ENCODE measurements at places on chromosomes 1 and 21.

- no peak for DNase-seq
These were observed 72.3 kb upstream of the CSF3R start for GRCh38 chr1:36555041-36555440.

GRCh38 chr1:91650764-91651163 lies 150.1 kb downstream of the CDC7 start:
- DNase-seq, result no peak

DNA sequence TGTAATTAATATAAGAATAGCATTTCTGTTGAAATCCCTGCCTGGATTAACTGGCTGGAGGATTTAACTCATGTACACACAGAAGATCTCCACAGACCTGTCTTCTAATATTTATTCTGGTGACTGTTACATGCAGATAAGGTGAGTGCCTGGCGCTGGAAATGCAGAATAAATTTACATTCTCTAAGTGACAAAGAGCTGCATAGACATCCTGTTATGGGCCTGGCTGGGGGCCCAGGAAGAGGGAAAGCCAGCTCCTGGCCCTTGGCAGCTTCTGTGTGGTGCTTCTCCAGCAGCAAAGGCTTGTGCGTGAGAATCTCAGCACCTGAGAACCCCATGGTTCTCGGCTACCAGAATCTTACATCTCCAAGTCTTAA lies 446.6 kb downstream of the PTPRU start:
- peak; percentile 85 for DNase-seq

DNA sequence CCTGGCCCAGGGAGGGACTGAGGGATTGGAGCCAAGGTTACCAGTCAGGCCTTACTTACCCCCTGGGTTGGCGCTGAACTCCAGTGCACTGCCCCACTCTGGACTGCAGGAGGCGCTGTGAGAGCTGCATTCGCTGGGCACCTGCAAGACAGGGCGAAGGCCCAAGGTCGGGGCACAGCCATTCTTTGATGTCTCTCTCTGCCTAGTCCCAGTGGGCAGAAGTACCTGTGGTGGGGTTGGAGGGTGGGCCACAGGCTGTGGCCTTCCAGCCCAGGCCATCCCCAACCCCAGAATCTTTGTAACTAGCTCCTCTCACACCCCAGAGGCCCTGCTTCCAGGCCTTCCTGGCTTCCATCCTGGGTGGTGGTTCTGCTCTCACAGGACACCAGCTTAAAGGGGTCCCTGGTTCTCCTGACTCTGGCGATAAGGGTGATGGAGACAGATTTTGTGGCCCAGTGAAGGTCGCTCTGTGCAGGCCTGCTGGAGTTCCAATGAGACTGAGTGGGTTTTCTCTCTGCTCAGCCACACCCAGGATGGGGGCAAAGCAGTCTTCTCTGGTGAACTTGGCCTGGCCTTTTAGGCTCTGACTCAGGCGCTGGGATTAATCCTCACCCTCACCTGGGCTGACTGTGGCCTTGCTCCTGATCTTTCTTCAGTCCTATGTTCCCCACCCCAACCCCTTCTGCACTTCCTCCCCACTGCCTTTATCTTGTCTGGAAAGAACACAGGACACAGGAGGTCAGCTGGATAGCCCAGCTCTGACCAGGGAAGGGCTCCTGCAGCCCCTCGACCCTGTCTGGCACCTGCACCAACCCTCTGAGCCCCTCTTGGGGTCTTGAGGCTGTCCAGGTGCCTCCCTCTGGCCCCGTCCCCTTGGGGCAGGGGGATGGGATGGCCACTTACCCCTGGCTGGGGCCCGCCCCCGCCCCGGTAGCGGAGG lies 954 bp downstream of the MYOG start:
- no peak for DNase-seq

DNA sequence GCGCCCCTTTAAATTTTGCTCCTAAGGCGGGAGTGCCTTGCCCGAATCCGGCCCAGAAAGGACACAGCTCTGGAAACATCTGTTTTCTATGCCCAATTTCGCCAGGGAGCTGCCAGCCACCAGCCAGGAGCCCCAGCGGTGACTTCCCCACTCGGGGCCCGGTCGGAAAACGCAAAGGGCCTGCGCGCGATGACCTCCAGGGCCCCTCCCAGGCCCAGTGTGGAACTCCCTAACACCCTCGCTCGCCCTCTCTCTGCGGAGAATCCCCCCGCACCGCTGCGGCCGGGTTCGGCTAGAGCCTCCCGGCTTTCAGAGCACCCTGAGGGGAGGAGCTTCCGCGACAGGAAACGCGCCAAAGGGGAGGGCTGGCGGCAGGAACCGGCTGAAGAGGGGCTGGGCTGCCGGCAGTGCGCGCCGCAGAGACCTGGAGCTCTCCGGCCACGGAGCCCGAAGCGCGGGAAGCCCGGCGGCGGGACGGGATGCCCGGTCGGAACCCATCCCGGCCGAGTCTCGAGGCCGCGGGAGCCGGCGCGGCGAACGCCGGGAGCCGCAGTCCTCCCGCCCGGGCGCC lies 505 bp downstream of the CLSPN start:
- peak; percentile 78 for DNase-seq

- no peak for DNase-seq
These were observed 11.4 kb downstream of the SLC5A9 start for GRCh38 chr1:48233666-48234485.

GRCh38 chr1:64292399-64292798 lies 89.0 kb downstream of the UBE2U start:
- DNase-seq, result no peak

DNA sequence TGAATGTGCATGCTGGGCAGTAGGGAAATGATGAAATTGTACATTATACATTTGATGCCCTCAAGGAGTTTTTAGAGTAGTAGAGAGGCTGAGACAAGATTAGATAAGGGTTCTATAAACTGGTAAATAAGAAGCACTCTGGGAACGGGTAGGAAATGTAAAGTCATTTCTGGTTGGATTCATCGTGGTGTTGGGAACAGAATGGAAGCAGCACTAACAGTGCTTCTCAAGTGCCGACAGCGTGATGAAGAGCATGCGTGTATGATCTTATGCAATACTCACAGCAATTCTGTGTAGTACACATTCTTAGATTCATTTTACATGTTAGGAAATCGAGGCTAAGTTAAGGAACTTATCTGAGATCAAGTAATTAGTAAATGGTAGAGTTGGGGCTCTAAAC lies 45.9 kb downstream of the GPR88 start:
- DNase-seq, result no peak

GRCh38 chr1:121587777-121588176 lies 403.0 kb downstream of the SRGAP2C start:
- DNase-seq, result no peak

- no peak for DNase-seq
These were observed 2.3 kb downstream of the MX1 start for GRCh38 chr21:41428311-41428710.

- peak; percentile 94 for DNase-seq
These were observed at the start of gene KLHDC7A for GRCh38 chr1:18480315-18481189. Gene KLHDC7A (plus strand): TSS chr1:18480930. CDS start chr1:18480982, 52 bp downstream.

GRCh38 chr1:53470155-53470554 lies 11.0 kb downstream of the DMRTB1 start:
- peak; percentile 60 for DNase-seq

GRCh38 chr1:1402072-1402900 lies 3.2 kb upstream of the CCNL2 start:
- no peak for DNase-seq

- DNase-seq, result no peak
These were observed 27.6 kb upstream of the SARS1 start for GRCh38 chr1:109185990-109186732.

DNA sequence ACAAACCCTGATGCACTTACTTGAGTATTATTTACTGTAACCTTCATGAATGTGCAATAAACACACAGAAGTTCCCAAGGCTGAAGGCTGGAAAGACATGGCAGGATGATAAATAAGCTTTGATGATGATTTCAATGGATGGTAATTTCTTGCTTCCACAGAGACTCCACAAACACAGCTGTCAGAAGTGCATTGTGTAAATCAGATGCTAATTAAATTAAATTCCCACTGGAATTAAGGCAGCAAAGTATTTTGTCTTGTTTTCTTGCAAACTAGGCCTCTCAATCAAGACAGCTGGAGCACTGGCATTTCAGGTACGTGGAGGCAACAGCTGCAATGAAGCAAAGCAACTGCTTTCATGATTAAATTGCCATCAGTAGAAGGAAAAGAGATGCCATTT lies 24.1 kb downstream of the FAM177B start:
- no peak for DNase-seq

DNA sequence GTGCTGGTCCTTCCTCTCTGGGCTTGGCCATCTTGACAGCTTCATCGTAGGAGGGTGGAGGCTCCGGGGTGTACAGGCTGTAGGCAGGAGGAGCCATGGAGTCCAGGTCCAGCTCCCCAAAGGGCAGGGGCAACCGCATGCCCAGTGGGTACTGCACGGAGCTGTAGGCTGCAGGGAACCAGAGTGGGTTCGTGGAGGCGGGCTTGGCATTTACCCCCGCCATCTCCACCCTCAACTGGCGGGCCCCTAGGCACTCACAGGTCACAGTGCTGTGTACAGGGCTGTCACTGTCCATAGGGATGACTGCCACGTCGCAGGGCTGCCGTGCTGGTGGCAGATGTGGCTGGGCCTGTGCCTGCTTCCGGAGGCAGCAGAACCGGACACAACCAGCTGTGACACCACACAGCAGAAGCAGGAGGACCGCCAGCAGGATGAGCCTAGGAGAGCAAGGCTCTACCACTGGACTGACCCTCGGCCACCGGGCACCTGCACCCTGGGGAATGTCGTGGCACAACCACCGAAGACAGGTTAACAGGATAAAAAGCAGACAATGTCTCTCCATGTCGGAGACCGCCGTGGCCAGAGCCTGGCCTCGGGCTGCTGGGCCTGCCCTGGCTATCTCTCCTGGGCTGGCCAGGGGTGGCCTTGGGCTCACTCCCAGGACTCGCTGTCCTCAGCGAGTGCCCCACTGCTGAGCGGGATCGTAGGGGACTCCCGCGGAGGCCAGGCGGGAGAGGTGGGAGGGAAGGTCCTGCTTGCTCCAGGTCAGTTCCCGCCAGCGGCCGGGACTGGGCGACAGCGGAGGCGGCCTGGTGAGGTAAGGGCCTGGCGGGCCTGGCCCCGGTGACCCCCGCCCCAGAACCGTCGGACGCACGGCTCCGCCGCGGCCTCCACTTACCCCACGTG lies 831 bp downstream of the TMEM52 start:
- DNase-seq, result no peak

- no peak for DNase-seq
These were observed 18.9 kb upstream of the VWA5B1 start for GRCh38 chr1:20271498-20272400.

- DNase-seq, result no peak
These were observed 48.3 kb downstream of the ZBTB18 start for GRCh38 chr1:244099258-244099930.

DNA sequence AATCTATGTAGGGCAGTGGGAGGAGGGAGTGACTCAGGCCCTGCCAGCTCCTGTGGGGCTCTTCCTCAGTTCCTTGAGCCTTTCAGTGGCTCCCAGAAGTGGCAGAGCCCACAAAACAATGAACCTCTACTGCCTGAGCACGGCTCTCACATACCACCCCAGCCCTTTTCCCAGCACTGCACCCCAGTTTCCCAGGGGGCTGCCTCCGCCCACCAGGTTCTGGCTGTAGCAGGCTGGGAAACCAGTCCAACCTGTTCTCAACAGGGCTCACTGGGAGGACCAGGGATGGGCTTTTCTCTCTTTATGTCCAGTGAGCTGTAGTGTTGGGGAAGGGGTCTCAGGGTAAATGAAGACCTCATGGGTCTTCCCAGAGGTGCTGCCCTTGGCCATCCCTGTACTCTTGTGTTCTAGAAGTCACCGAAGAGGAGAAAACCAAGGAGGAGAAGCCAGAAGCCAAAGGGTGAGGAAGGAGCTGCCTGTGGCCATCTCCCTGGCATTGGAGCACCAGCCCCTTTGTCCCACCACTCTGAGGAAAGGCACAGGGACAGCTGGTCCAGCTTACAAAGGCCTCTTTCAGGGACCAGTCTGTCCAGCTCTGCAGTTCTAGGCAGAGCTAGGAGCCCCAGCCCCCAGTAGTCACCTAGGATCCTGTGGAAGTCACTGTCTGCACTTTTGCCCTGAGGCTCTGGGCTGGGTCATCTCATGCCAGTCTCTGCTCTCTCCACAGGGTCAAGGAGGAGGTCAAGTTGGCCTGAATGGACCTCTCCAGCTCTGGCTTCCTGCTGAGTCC lies 3.5 kb downstream of the MARCKSL1 start:
- DNase-seq, result no peak

DNA sequence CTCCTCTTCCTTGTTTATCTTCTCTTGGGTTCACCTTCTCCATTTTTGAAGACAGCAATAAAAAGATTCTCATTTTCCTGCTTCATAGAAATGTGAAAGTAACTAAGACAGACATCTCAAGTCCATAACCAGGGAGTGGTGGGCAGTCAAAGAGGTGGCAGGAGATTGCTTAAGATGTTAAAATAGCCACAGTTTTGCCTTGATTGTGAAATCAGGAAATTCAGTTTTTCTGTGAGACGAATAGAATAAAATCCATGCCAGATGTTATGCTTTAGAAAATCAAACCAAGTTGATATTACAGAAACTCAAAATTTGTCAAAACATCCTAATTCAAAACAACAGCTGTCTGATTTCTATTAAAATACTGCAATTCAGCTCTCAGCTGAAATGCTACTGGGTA lies 57.2 kb downstream of the TNN start:
- DNase-seq, result no peak

DNA sequence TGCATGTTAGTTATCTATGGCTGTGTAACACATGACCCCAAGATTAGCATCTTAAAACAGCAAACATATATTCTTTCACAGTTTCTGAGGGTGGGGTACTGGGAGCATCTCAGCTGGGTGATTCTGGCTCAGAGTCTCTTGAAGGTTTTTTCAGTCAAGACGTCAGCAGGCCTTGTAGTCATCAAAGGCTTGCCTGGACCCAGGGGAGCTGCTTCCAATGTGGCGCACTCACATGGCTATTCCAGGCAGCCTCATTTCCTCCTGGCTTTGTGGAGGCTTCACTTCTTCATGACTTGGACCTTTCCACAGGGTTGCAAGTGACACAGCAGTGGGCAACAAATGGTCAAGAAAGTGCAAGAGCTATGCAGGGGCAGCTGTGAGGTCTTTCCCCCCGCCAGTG lies 114.7 kb downstream of the ACTL8 start:
- DNase-seq, result no peak

- DNase-seq, result no peak
These were observed 738.4 kb downstream of the MATN1 start for GRCh38 chr1:29984862-29985605.

GRCh38 chr1:118101999-118102398 lies 83.0 kb downstream of the SPAG17 start:
- no peak for DNase-seq

- DNase-seq, result peak; percentile 91
These were observed 37.3 kb downstream of the IFNAR1 start for GRCh38 chr21:33362044-33362555.

GRCh38 chr1:178821134-178821866 lies 49.6 kb downstream of the ANGPTL1 start:
- DNase-seq, result no peak

DNA sequence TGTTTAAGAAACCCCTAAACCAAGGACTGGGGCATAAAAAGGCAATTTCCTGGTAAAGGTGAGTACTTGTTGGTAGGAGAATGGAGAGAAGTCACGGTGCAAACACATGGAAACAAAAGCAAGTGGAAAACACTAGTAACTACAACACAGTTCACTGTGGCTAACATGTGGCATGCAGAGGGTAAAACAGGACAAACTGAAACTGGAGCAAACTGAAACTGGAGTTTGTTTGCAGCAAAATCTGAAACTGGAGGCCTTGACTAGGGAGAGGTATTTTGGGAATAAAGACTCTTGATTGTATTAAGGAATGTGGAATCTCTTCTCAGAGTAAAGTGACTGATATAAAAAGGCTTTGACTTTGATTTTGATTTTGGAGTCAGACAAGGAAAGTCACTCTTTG lies 376.3 kb upstream of the PRMT6 start:
- no peak for DNase-seq

- no peak for DNase-seq
These were observed 97.6 kb upstream of the CD34 start for GRCh38 chr1:208008534-208008933.

Data from NCI-H2029 (cell line).